ENCODE measurements at places on chromosomes 11 and 22.

GRCh38 chr22:32729412-32729811 is 72.1 kb upstream of the TIMP3 start:
- DNase-seq: no peak

- no peak for DNase-seq
Observed at GRCh38 chr22:40265783-40266182, 80.5 kb upstream of the ADSL start.

GRCh38 chr22:43376765-43377547 is 33.8 kb upstream of the SCUBE1 start:
- DNase-seq: no peak

DNA sequence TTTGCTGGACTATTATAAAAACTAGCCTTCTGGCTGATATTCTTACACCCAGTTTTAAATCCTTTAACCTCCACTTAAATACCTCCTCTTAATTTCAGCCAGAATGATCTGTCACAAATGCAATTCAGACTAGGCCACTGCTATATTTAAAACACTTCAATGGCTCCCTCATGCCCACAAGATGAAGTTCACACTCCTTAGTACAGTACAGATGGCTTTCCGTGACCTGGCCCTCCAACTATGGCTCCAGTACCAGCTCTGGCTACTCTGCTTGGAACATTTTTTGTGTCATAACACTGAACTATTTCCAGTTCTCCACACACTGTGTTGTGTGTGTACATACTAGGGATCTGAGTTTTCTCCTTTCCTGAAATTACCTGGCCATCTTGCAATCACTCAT is 353.4 kb downstream of the SOX6 start:
- no peak for DNase-seq

DNA sequence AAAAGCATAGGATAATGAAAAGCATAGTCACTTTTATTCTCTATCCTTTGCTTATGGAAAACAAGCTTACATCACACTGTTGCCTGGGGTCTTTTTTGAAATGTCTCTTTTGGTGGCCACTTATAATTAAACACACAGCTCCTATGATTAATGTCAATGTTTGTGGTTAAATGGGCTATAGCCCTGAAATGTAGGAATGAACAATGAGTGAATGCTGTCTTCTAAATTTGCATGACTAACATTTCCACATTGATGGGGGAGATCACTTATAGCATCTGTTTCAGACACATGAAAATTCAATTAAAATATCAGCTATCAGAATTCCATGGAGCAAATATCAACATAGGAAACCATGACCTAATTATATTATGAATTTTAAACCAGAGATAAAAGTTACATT is 171.4 kb upstream of the FAT3 start:
- no peak for DNase-seq

Measured in NCI-H2081 treated with DMSO at 0.1 percent for 48 hours (cell line).